ENCODE measurements at places on chromosomes 5 and 9.

GRCh38 chr9:25415718-25416117 is 262.5 kb downstream of the TUSC1 start:
- DNase-seq, result no peak

DNA sequence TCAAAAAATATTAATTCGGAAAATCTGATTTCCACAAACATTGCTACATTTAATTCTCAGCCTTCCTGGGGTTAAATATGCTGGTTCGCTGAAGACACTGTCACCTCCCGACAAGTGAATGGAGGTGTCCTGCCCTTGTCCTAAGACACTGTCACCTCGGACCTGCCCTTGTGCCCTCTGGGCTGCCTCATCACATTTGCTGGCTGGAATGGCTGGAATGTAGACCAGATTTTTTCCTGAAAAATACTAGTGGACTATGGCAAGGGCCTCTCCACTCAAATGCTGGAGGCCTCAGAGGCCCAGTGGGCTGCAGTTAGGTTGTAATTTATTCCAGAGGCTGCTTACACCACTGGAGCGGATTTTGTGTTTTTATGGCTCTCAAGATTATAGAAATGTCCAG is 28.2 kb downstream of the CACNA1B start:
- DNase-seq, result no peak

DNA sequence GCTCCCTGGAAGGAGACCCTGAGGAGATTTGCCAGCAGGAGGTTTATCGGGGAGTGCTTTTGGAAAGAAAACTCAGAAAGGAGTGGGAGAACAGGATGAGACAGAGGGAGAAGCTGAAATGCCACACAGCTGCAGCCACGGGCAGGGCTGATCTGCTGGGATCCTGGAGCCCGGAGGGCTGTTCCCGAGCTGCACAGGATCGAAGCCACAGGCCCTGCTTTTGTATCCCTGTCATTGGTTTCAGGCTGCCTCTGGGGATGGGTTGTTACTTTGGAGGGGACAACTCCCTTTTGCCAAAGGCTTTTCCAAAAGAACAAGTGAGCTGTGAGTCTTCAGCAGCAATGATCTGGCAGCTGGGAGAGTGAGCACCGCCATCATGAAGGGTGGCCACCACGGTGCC is 152.5 kb upstream of the PTCH1 start:
- DNase-seq, result no peak

- DNase-seq, result no peak
These were observed 126.9 kb upstream of the OSMR start for GRCh38 chr5:38718771-38719391.

DNA sequence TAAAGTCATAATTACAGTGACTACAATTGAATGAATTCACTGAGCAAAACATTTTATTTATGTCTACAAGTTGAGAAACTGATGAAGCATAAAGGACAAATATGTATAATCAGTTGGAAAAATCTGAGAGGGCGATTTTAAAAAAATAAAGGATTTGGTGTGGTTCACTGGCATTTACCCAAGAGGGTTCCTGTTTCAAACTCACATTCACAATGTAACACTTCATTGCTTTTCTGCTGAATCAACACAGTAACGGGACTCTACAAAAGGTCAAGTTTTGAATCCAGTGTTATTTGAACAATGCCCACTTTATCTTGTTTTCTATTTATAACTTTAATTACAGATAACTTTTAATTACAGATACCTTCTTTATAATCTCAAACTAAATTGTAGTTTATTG is 138.6 kb downstream of the NUDT12 start:
- DNase-seq, result no peak

DNA sequence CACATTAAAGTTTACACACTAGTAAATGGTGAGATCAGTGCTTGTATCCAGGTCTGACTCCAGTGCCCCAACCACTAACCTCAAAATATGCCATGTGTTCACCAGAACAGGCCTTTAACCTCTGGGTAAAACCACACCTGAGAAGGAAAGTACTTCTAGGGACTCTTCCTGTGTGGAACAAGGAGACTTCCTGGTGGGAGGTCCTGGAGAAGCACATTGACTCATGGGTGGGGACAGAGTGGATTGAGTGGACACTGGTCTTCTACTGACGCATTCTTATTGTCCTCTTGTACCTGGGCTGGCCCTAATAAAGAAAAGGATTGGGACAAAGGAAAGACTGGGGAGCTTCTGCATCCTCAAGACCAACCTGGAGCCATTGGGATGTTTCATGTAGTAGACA is 43.4 kb downstream of the ANGPTL2 start:
- DNase-seq, result no peak

Data from DMS 273 treated with DMSO at 0.1 percent for 48 hours (cell line).